ENCODE measurements at places on chromosomes 1 and 21.

DNA sequence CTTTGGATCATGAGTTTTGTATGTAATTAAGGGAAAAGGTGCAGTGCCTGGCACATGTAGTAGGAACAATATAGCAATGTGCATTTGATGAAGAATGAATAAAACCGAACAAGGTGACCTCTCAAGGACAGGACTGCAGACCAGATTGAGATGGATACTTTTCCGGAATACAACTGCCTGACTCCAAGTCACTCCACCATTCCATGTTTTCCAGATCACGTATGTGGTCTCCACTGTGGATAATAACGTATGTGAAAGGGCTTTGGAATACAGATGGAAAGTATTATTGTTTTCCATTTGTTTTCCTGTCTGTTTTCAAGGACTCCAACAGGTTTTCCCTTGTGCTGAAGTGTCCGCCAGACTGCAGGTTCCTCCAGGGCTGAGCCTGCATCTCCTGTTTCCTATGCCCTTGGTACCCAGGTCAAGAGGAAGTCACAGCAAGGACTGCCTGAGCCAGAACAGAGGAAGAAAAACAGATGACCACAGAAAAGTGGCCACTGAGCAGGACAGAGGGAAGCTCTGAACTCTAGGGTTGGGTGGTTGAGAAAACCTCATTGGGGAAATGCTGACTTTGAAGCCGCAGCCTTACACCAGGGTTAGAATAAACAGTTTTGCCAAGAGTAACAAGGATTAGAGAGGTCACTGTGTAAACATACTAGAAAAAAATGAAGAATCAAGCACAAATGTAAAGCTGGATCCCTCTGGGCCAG is 4.0 kb downstream of the CFAP45 start:
- DNase-seq = no peak

- DNase-seq = peak; percentile 62
Measured at GRCh38 chr1:2046174-2046917, 3.9 kb upstream of the PRKCZ start.

- peak; percentile 73 for DNase-seq
Measured at GRCh38 chr1:162144853-162145252, 75.4 kb downstream of the NOS1AP start.

DNA sequence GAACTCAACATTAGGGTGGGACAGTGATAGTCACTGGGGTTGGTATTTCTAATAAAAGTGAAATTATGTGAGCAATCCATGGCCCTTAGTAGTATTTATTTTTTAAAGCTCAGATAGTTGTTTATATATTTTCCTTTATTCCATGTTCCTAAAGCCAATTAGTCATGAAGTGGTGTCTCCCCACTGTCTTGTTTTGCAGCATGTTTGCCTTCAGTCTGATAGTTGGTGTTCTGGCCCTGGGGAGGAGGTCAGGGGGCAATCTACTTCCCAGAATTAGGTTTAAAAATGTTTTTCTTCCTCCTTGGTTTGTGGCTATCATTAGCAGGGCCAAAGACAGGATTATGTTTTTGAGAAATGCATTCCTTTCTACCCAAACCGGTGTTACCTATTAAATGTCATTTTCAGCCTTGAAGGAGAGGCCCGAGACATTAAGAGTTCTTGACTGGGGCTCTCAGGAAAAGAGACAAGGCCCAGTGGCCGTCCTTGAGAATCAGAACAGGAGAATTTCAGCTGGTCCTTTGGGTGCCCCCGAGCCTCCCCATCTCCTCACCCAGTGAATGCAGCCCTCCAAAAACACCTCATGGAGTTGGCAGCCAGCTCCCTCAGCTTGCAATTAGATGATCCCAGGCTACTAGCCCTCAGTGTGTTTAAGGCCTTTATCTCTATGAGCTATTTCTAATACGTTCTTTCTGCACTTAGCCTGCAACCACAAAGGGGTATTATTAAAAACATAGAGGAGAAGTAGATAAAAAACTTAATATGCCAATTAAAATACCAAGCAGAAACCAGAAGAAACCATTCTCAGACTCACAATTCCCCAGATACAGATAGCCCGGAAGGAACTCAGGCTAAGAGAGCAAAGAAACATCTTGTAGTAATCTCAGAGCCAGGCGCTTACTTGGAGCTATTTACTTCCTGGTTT is 71.3 kb upstream of the NGF start:
- DNase-seq = no peak

DNA sequence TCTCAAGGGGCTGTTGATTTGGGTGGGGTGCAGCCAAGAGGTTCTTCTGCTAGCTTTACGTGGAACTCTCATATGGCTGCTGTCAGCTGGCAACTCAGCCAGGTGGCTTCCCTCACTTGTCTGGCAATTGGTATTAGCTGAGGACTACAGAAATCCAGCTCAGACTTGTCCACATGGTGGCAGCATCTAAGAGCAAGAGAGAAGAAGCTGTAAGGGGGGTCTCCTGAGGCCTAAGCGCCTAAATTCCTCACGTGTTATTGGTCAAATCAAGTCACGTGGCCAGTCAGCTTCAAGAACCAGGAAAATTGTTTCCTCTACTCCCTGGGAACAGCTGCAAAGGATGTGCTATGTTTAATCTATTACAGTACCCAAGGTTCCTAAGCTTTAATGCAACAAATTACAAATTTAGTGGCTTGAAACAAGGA is 4.2 kb upstream of the DYRK3 start:
- DNase-seq = peak; percentile 43

DNA sequence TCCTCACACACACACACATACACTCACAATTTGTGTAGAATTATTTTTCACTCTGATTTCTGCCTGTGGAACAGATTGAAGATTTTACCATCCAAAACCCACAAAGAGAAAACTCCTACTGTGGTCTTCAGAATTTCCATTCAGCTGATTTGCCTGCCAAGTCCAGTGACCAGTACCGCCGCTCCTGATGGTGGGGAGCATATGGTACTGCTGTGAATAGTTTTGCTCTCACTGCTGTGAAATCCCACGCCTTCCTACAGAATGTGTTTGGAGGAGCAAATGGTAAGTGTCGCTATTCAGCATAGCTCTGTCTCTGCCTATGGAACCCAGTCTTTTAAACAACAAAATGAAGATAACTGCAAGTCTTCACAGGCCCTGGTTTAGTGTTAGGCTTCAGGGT is 629.5 kb downstream of the LMO4 start:
- no peak for DNase-seq
